H1 (cell line): ENCODE measurements at places on chromosomes 3 and 15. TPM values are rescaled to one million over a fixed set of nuclear protein-coding genes. Genes with fewer than 3 reads are reported as not detected.

DNA sequence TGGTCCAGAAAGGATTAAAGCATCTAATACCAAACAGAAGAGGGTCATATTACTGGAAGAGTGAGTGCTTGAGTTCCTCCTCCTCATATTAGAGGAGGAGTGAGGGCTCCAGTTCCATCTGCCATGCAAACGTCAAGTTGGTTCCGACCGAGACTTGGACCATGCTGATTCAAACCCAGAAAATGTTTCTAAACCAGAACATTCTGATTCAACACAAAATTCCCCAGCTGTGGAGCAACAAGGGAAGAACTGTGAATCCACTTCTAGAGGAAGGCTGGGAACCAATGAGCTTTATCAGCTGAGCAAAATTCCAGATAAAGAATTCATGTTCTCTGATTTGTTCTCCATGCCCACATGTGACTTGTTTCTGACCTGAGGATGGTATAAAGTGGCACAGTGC is 135.6 kb upstream of the WNT5A start:
- no peak overlapping the region for H3K27ac ChIP-seq
- no peaks in the 10 kb centered on the region for H3K36me3 ChIP-seq
- no peak for DNase-seq
- no peaks in the 10 kb centered on the region for H3K27me3 ChIP-seq

DNA sequence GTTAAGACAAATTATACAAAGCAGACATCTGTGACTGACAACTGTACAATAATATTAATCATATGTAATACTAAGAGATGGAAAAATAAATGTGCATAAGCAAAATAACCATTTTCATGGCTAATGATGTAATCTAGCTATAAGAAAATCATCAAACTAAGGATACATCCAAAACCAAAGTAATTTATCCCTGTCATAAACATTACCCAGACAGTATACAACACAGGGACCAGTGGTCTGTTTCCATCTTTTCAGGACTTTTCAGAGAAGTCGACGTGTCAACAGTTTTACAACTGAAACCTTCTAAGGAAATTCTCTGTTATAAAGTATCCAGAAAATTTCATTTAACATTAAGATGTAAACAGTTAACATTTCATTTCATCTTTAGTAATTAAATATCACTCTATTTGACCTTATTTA is 11.0 kb downstream of the THBS1 start:
- no peak for DNase-seq
- no peaks in the 10 kb centered on the region; the same call in 1 of the 2 replicates for H3K4me1 ChIP-seq
- H3K27me3 ChIP-seq = no peaks in the 10 kb centered on the region
- H3K27ac ChIP-seq = no peak overlapping the region
- peaks cover 56% of the 10 kb centered on the region for H3K36me3 ChIP-seq

DNA sequence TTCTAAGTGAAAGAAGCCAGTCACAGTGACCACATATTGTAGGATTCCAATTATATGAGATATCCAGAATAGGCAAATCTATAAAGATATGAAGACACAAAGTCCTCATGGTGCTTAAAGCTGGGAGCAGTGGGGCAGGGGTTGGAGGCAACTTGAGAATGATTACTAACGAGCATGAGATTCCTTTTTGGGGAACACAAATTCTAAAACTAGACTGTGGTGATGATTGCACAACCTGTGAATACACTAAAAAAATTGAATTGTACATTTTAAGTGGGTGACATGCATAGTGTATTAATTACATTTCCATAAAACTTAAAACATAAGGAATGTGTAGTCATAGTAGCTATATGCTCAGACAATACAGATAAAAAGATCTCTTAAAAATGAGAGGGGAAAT is 103.2 kb downstream of the DPH6 start:
- H3K27me3 ChIP-seq = no peaks in the 10 kb centered on the region
- no peak for DNase-seq
- H3K27ac ChIP-seq = no peak overlapping the region

- no peak overlapping the region for H3K4me3 ChIP-seq
- no peak overlapping the region for H3K27ac ChIP-seq
- H3K4me1 ChIP-seq = no peaks in the 10 kb centered on the region
- no peak for DNase-seq
Measured at GRCh38 chr15:29141308-29142128, 128.1 kb downstream of the NSMCE3 start.

- H3K4me1 ChIP-seq = no peaks in the 10 kb centered on the region
- H3K36me3 ChIP-seq = no peaks in the 10 kb centered on the region
- no peak overlapping the region for H3K27ac ChIP-seq
- H3K27me3 ChIP-seq = no peaks in the 10 kb centered on the region
Measured at GRCh38 chr3:149186219-149186618, 35.4 kb downstream of the CP start.

GRCh38 chr15:57272771-57273357 is 103.4 kb upstream of the CGNL1 start:
- no peak overlapping the region for H3K4me3 ChIP-seq
- H3K27me3 ChIP-seq = no peaks in the 10 kb centered on the region
- H3K36me3 ChIP-seq = peaks cover 25% of the 10 kb centered on the region
- H3K27ac ChIP-seq = no peak overlapping the region
- no peak for DNase-seq

DNA sequence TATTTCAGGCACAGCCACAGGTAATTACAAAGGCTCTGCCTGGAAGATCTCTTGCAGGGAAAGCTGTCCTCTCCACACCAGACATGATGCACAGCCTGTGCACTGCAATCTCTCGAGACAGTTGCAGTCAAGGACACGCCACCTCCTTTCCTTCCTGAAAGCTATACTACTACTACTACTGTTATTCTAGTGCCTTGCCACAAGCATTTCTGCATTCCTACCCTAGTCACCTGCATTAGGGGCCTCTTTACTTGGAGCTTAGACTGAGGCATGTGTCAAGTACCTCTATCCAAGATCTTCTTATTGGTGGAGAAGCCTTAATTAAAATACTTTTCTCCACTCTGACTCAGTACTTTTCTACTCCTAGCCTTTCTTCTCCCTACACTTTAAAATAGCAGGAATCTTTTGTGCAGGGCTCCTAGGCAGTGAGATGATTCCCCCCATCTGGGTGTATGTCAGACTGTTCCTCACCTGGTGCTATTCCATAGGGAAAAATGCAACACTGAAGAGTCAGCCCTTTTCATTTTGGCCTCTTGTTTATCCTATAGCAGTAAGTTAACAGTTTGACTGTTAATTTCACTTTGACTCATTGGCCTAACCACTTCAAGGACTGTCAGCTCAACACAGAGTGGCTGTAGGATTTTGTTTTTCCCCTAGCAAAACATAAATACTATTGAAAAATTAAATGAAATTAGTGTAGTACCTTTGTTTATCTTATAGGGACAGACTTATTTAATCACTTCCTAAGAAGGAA is 78.9 kb downstream of the ESYT3 start:
- no peak overlapping the region for H3K27ac ChIP-seq
- no peak for DNase-seq
- H3K4me1 ChIP-seq = peaks cover 3% of the 10 kb centered on the region
- no peak overlapping the region for H3K4me3 ChIP-seq
- H3K36me3 ChIP-seq = no peaks in the 10 kb centered on the region
- no peaks in the 10 kb centered on the region for H3K27me3 ChIP-seq

- H3K4me1 ChIP-seq = peaks cover 5% of the 10 kb centered on the region
- no peak overlapping the region for H3K27ac ChIP-seq
- no peaks in the 10 kb centered on the region for H3K27me3 ChIP-seq
- DNase-seq = peak; percentile 87
Measured at GRCh38 chr15:75347222-75348033, 589 bp downstream of the NEIL1 start.

DNA sequence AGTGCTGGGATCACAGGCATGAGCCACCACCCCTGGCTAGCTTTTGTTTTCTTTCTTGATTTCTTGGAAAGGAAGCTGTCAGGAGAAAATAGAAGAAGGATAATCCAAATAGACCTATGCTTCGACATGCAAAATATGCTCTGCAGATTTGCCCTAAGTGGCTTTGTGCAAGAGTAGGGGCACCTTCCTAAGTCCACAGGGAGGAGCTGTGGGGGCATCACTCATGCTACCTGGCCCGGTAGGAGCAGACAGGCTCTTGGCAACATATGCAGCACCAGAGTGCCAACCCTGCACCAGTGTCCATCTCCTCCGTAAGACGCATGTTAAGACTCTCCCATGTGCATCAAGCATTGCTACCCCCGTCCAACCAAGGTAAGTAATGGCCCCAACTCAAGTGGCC is 190.7 kb upstream of the UBE2E1 start:
- no peak overlapping the region for H3K27ac ChIP-seq
- H3K4me1 ChIP-seq = no peaks in the 10 kb centered on the region
- H3K36me3 ChIP-seq = no peaks in the 10 kb centered on the region

- peak overlapping the region; percentile 26; the same call in 1 of the 2 replicates for H3K4me3 ChIP-seq
- no peaks in the 10 kb centered on the region for H3K27me3 ChIP-seq
- no peak for DNase-seq
- H3K36me3 ChIP-seq = no peaks in the 10 kb centered on the region
- H3K4me1 ChIP-seq = peaks cover 2% of the 10 kb centered on the region; the same call in 1 of the 2 replicates
Measured at GRCh38 chr15:52021128-52021671, 2.2 kb downstream of the MAPK6 start.

- H3K4me3 ChIP-seq = no peak overlapping the region
- H3K4me1 ChIP-seq = peaks cover 9% of the 10 kb centered on the region; the same call in 1 of the 2 replicates
- no peak for DNase-seq
- H3K36me3 ChIP-seq = no peaks in the 10 kb centered on the region
- H3K27ac ChIP-seq = no peak overlapping the region
- H3K27me3 ChIP-seq = no peaks in the 10 kb centered on the region
Measured at GRCh38 chr3:27074914-27075313, 294.3 kb downstream of the NEK10 start.

DNA sequence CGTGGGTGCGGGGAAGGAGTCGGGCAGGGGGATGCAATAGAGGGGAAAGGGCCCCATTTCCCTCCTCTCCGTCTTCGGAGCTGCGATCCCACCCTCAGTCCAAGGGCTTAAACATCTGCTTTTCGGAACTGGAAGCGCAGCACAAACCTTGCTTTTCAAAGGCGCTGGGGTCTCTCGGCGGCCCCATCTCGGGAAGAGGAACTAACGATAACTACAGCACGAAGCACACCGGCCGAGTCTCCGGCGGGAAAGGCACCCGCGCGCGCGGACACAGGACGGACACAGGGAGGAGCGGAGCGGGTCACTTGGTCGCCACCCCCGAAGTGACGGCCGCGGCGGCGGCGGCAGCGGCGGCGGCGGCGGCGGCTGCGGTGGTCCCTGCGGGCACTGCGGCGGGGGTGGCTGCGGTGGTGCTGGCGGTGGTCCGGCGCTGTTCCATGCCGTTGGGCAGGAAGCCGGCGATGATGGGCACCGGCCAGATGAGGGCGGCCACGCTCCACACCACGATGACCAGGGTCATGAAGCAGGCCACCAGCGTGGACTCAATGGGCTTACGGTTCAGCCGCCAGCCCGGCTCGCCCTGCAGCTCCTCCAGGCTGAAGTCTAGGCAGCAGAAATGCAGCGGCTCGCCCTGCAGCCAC is 1.1 kb downstream of the TMEM158 start:
- H3K27me3 ChIP-seq = no peaks in the 10 kb centered on the region; the same call in 1 of the 2 replicates
- H3K4me3 ChIP-seq = peak overlapping the region; percentile 95
- no peaks in the 10 kb centered on the region for H3K36me3 ChIP-seq
- peaks cover 5% of the 10 kb centered on the region for H3K4me1 ChIP-seq
- no peak overlapping the region for H3K27ac ChIP-seq

DNA sequence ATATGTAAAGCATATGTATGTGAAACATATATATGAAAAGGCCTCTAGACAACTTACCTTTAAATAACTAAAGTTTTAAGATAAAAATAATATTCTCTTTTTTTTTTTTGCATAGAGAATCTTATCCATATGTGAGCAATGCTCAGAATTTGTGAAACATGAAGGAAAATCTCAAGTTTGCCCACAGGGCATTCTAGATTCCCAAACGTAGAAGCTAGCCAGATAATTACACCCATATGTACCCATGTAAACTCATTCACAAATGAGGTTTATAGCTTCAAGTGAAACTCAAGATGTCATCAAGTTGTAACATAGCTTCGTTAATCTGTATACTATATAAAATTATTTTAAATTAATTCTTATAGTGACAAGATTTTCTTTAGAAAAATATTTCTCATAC is 537.3 kb upstream of the NR2F2 start:
- no peaks in the 10 kb centered on the region for H3K36me3 ChIP-seq
- no peak for DNase-seq
- no peak overlapping the region for H3K27ac ChIP-seq
- H3K4me3 ChIP-seq = no peak overlapping the region

GRCh38 chr15:32936283-32936918 is 218.6 kb downstream of the GREM1 start:
- no peaks in the 10 kb centered on the region for H3K27me3 ChIP-seq
- no peak overlapping the region for H3K27ac ChIP-seq
- no peaks in the 10 kb centered on the region for H3K4me1 ChIP-seq
- DNase-seq = no peak

Gene NIT2
- 24.1 and 25.3 TPM in 2 replicates for total RNA-seq

Gene APEH
- total RNA-seq = 222 and 236 TPM in 2 replicates

GRCh38 chr3:126347543-126348161 is 9.6 kb downstream of the KLF15 start:
- H3K4me3 ChIP-seq = no peak overlapping the region
- H3K27ac ChIP-seq = no peak overlapping the region
- H3K4me1 ChIP-seq = peaks cover 5% of the 10 kb centered on the region

Gene GPR160
- total RNA-seq = 16.6 and 16.7 TPM in 2 replicates

- no peak overlapping the region for H3K4me3 ChIP-seq
- no peak overlapping the region for H3K27ac ChIP-seq
- DNase-seq = no peak
- H3K4me1 ChIP-seq = peaks cover 25% of the 10 kb centered on the region
Measured at GRCh38 chr15:91953432-91953831, 99.9 kb downstream of the SLCO3A1 start.

DNA sequence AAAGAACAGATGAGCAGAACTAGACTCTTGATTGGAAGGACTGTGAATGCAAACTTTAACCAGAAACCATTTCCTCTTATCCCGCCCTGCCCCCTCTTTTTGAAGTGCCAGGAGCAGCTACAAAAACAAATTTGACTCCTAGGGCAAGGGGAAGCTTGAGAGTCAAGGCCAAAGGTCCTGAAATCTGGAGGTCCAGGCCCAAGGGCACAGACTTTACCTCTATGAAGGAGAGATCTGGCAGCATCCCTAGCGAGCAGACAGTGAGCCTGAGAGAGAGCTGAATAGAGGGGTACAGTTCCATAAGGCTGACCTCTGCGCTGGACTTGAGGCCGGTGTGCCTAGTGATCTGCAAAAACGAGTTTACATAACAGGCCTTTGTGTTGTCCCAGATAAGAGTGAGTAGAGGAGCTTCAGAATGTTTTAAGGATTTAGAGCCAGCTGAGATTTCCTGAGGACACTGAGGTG is 5.1 kb downstream of the RAB43 start:
- H3K27ac ChIP-seq = no peak overlapping the region; the same call in 1 of the 2 replicates
- DNase-seq = no peak
- H3K36me3 ChIP-seq = peaks cover 3% of the 10 kb centered on the region; the same call in 1 of the 2 replicates
- H3K27me3 ChIP-seq = no peaks in the 10 kb centered on the region
- peaks cover 25% of the 10 kb centered on the region for H3K4me1 ChIP-seq
